Activated naive CD8-positive, alpha-beta T cell treated with anti-CD3 and anti-CD28 coated beads for 36 hours (primary cell): ENCODE measurements at places on chromosomes 1 and 21. TPM values are rescaled to one million over a fixed set of nuclear protein-coding genes. Genes with fewer than 3 reads are reported as not detected.

Gene AMPD1
- not detected for total RNA-seq

Gene BECN2
- not detected for total RNA-seq

Gene PLA2G4A
- total RNA-seq: 0.37 TPM

DNA sequence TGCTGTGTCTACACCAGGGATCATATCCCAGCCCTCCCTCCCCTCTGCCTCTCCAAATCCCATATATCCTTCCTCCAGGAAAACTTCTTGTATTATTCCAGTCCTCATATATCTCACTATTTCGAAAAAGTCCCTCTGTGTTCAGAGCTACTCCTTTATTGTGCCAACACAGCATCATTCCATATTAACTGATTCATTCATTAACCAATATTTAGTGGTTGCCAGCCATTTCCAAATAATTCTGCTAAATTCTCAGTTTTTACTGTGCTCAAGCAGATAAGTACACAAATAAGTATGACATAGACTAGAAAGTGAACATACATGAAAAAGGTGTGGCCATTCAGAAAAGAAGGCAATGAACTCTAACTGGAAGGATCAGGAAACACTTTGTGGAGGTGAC is 241.6 kb upstream of the DUSP10 start:
- peaks cover 7% of the 10 kb centered on the region for H3K27me3 ChIP-seq
- peaks cover 3% of the 10 kb centered on the region for H3K4me1 ChIP-seq
- H3K4me3 ChIP-seq: no peak overlapping the region
- no peak overlapping the region for H3K27ac ChIP-seq
- no peak for DNase-seq
- H3K36me3 ChIP-seq: no peaks in the 10 kb centered on the region

DNA sequence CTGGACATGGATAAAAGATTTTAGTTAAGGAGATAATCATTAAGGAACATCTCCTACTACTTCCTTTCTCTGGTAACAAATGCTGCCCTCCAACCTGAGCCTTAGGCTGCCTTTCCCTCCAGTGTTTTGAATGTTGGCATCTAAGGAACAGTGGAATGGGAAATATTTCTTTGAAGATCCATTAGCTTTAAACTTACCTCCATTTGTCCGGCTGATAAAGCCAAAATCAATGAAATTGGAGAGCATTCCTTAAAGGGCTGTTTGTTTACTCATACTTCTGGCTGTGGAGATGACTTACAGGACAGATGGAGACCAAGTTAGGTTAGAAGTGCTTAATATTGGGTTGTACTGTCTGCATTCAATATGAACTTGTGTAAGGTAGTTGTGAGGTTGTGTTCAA is 439.1 kb downstream of the PLA2G4A start:
- H3K27me3 ChIP-seq: no peaks in the 10 kb centered on the region
- H3K36me3 ChIP-seq: no peaks in the 10 kb centered on the region
- H3K4me1 ChIP-seq: no peaks in the 10 kb centered on the region
- H3K4me3 ChIP-seq: no peak overlapping the region
- no peak for DNase-seq

DNA sequence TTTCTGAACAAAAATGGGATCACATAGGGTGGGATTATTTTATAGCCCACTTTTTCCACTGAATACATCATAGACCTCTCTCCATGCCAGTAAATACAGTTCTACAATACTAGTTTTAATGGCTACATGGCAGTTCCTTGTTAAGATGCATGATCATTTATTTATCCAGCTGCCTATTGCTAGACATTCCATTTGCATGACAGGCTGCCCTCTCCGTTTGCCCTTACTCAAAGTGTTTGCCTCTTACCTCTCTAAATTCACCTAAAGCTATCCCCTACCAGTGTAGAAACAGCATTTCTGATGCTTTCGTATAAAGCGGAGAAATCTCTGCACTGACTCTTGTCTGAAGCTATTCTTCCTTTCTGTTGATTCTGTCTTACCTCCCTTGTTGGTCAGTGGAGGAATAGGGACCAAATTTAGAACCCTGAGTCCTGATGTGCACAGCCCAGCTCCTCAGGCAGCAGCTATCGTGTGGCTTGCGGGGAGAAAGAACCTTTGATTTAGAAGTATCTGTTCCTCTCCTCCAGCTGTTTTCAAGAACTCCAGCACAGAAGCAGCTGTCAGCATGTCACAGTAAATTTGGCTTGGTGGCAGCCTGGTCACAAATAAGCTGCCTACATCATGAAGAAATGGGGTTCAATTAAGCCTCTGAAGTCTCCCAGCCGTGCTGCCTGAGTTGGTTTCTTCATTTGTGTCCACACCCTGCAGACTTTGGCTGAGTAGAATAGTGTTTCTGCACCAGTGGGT is 337.3 kb downstream of the PRDM2 start:
- H3K4me3 ChIP-seq: no peak overlapping the region
- peaks cover 2% of the 10 kb centered on the region for H3K4me1 ChIP-seq
- no peak overlapping the region for H3K27ac ChIP-seq
- no peaks in the 10 kb centered on the region for H3K27me3 ChIP-seq
